Activated CD4-positive, alpha-beta memory T cell treated with anti-CD3 and anti-CD28 coated beads for 36 hours (primary cell): ENCODE measurements at places on chromosomes 6 and 20.
A peak's percentile ranks its signal among the peaks of the same experiment; 100 is the strongest.

- no peak overlapping the region for H3K27ac ChIP-seq
- H3K27me3 ChIP-seq: no peaks in the 10 kb centered on the region
- no peak overlapping the region for H3K4me3 ChIP-seq
Observed at GRCh38 chr20:60713396-60713795, 538.7 kb upstream of the CDH4 start.

- H3K4me3 ChIP-seq: no peak overlapping the region
- no peak for DNase-seq
- peaks cover 3% of the 10 kb centered on the region for H3K4me1 ChIP-seq
- peaks cover 4% of the 10 kb centered on the region for H3K36me3 ChIP-seq
- no peaks in the 10 kb centered on the region for H3K27me3 ChIP-seq
Observed at GRCh38 chr6:15106958-15107643, 138.8 kb upstream of the JARID2 start.

- H3K27ac ChIP-seq: no peak overlapping the region
- no peak for DNase-seq
- H3K27me3 ChIP-seq: no peaks in the 10 kb centered on the region
- H3K4me1 ChIP-seq: no peaks in the 10 kb centered on the region
Observed at GRCh38 chr20:8948442-8949020, 120.4 kb upstream of the PLCB4 start.

- H3K27ac ChIP-seq: no peak overlapping the region
- H3K27me3 ChIP-seq: no peaks in the 10 kb centered on the region
- H3K4me1 ChIP-seq: peaks cover 8% of the 10 kb centered on the region
- no peak overlapping the region for H3K4me3 ChIP-seq
Observed at GRCh38 chr6:149628875-149629510, 19.5 kb downstream of the KATNA1 start.

DNA sequence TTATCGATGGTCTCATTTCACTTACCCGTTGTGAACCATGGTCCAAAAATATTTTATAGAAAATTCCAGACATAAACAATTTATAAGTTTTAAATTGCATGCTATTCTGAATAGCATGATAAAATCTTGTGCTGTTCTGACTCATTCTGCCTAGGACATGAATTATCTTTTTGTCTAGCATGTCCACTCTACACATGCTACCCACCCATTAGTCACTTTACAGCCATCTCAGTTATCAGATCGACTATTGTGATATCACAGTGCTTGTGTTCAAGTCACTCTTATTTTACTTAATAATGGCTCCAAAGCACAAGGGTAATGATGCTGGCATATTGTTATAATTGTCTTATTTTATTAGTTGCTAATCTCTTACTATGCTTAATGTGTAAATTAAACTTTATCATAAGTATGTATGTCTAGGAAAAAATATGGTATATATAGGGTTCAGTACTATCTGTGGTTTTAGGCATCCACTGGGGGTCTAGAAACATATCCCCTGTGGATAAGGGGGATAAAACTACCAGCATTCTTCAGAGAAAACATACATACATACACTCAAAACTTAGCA is 252.0 kb upstream of the HTR1E start:
- H3K27me3 ChIP-seq: no peaks in the 10 kb centered on the region
- H3K36me3 ChIP-seq: no peaks in the 10 kb centered on the region
- no peak overlapping the region for H3K4me3 ChIP-seq
- H3K4me1 ChIP-seq: no peaks in the 10 kb centered on the region

- H3K36me3 ChIP-seq: no peaks in the 10 kb centered on the region
- H3K27ac ChIP-seq: no peak overlapping the region
- H3K27me3 ChIP-seq: peaks cover 16% of the 10 kb centered on the region
- H3K4me3 ChIP-seq: no peak overlapping the region
- H3K4me1 ChIP-seq: no peaks in the 10 kb centered on the region
Observed at GRCh38 chr20:44336086-44336485, 757 bp upstream of the R3HDML start.

DNA sequence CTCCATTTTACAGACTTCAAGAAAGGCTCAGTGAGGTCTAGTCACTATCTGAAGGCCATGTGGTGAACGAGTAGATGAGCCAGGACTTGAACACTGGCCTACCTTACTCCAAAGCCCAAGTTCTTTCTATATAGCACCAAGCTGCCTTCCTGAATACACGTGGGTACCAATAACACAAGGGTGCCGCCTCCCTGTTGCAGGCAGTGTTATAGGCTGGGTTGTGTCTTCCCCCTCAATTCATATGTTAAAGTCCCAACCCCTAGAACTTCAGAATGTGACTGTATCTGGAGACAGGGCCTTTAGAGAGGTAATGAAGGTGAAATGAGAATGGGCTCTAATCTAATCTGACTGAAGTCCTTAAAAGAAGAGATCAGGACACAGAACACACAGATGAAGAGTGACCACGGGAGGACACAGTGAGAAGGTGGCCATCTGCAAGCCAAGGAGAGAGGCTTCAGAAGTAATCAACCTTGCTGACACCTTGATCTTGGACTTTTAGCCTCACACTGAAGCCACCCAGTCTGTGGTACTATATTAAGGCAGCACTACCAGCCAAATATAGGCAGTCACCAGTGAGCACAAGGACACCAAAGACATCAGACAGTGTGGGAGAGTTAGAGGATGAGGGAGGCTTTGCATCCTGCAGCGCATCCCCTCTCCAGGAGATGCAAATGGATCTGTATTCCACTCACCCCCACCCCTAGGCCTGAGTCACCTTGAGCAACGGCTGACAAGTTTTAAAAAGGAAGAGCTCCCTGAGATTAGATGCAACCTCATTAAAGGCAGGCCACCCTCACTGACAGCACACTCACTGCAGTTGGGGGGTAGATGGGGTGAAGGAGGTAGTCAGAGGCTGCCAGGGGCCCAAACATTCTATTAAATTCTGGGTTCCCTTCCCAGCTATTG is 40.9 kb upstream of the LYRM2 start:
- H3K4me3 ChIP-seq: no peak overlapping the region
- no peaks in the 10 kb centered on the region for H3K27me3 ChIP-seq
- DNase-seq: no peak
- H3K4me1 ChIP-seq: no peaks in the 10 kb centered on the region
- no peak overlapping the region for H3K27ac ChIP-seq

DNA sequence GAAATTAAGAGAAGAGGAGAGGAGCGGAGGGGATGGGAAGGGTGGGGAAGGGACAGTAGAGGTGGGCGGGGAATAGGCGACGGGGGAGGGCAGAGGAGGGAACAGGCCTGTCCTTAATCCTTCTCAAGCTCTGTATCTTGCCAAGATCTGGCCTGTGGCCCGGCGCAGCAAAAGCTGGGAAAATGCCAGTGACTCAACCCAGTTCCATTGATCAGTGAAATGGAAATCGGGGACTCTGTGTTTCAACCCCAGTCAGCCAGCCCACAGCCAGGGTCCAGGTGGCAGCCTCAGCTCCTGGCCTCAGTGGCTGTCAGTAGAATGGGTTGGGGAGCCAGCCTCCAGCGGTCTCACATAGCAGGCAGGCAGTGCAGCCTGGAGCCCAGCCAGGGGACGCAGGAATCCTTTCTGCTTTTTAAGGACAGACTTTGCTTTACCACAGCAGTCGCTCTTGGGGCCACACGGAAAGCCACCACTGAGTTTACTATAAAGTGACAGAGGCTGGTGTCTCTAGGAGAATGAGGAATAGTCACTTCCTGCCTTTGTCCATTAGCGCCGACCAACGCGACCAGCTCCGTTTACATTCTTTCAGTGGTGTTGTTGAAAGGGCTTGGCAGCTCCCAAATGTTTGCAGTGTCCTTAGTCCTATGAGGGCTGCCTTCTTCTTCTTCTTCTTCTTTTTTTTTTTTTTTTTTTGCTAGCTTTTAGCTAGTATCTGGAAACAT is 128.0 kb downstream of the RIN2 start:
- no peak overlapping the region for H3K27ac ChIP-seq
- H3K27me3 ChIP-seq: peaks cover 15% of the 10 kb centered on the region
- no peaks in the 10 kb centered on the region for H3K4me1 ChIP-seq
- H3K36me3 ChIP-seq: no peaks in the 10 kb centered on the region
- no peak for DNase-seq

GRCh38 chr6:23526526-23526925 is 599.5 kb upstream of the NRSN1 start:
- H3K36me3 ChIP-seq: no peaks in the 10 kb centered on the region
- H3K27me3 ChIP-seq: no peaks in the 10 kb centered on the region
- H3K4me1 ChIP-seq: no peaks in the 10 kb centered on the region
- H3K4me3 ChIP-seq: no peak overlapping the region
- no peak for DNase-seq
- H3K27ac ChIP-seq: no peak overlapping the region

GRCh38 chr6:158810155-158811095 is 8.7 kb downstream of the EZR start:
- no peak overlapping the region for H3K4me3 ChIP-seq
- no peak for DNase-seq
- H3K4me1 ChIP-seq: peaks cover 98% of the 10 kb centered on the region
- H3K36me3 ChIP-seq: peaks cover 81% of the 10 kb centered on the region
- H3K27me3 ChIP-seq: no peaks in the 10 kb centered on the region

- no peak overlapping the region for H3K27ac ChIP-seq
- H3K4me1 ChIP-seq: peaks cover 36% of the 10 kb centered on the region
- H3K27me3 ChIP-seq: peaks cover 20% of the 10 kb centered on the region
- H3K36me3 ChIP-seq: no peaks in the 10 kb centered on the region
- H3K4me3 ChIP-seq: no peak overlapping the region
- DNase-seq: no peak
Observed at GRCh38 chr6:105884011-105884410, 202.1 kb upstream of the PRDM1 start.

- H3K36me3 ChIP-seq: no peaks in the 10 kb centered on the region
- H3K4me3 ChIP-seq: peak overlapping the region; percentile 88
- H3K27me3 ChIP-seq: no peaks in the 10 kb centered on the region
- peak; percentile 24 for DNase-seq
- peaks cover 44% of the 10 kb centered on the region for H3K4me1 ChIP-seq
Observed at GRCh38 chr6:163416557-163417253, 2.2 kb downstream of the QKI start.

DNA sequence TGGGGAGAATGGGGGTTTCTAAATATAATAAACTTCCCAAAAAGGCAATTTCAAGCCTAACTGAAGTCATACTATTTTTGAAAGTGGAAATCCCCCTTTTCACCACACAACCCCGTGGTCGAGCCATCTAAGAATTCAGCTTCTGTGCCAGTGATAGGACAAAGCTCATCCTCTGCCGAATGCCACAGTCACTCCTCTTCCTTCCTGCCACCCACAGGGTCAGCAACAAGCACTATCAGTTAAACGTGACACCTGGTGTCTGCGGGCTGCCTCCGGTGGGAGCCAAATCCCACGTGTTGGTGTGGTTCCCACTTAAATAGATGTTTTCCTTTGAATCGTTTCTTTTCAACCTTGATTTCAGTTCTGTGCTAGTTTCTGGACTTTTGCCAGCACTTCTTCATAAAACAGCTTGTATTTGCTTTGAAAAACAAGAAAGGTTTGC is 60.7 kb downstream of the TNFAIP3 start:
- peak overlapping the region; percentile 65 for H3K4me3 ChIP-seq
- peak; percentile 88 for DNase-seq
- H3K36me3 ChIP-seq: no peaks in the 10 kb centered on the region
- H3K27ac ChIP-seq: peak overlapping the region; percentile 90
- H3K27me3 ChIP-seq: no peaks in the 10 kb centered on the region

DNA sequence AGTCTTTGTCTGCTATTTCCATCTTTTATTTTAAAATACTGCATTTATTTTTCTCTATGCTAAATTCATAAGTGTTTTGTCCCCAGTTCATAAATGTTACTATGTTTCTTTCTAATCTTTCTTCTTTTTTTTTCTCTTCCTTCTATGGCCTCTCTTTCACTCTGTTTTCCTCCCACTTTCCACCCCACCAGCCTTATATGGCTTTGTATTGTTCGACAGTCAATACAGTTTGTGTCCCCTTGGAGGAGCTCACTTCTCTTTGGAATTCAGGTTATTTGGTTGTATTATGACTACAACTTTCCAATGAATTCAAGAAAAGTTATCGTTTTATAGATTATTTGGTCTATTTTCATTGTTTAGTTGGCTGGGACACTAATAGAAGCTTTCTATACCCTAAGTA is 393.5 kb downstream of the NKAIN2 start:
- H3K4me3 ChIP-seq: no peak overlapping the region
- no peak overlapping the region for H3K27ac ChIP-seq
- no peak for DNase-seq

DNA sequence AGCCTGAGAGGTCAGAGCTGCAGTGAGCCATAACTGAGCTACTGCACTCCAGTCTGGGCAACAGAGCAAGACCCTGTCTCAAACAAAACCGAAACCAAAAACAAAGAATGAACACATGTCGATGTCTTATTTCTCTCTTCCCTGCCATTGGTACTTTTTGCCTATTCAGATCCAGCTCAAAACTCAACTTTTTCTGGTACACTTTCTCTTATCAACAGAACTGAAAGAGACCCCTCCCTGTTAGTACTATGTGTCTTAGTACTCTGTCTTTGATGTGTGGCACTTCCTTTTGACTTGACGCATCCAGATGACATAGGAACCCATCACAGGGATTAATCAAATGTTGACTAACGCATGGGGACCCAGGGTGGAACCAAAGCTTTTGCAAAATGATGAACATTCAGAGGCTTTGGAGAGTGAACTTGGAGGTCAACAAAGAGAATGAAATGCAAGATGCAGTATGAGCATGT is 44.8 kb downstream of the AKAP12 start:
- no peaks in the 10 kb centered on the region for H3K36me3 ChIP-seq
- peak overlapping the region; percentile 33 for H3K4me3 ChIP-seq
- H3K27me3 ChIP-seq: peaks cover 15% of the 10 kb centered on the region
- peak; percentile 38 for DNase-seq

DNA sequence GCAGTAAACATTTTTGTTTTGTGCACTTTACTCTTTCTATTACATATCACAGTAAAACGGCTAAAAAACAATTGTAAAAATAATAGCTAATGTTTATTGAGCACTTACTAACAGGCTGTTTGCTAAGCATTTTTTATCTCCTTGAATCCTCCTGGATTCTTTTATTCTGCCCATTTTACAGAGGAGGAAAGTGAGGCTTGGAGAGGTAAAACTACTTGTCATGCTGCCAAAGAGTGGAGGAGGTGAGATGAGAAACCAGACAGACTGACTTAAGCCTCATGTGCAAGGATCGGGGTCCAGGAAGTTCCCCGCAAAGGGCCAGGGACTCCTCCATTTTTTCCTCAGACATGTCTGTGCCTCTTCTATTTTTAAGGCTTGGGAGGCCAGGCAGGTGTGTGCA is 63.6 kb downstream of the DLGAP4 start:
- H3K27me3 ChIP-seq: peaks cover 2% of the 10 kb centered on the region
- H3K27ac ChIP-seq: no peak overlapping the region
- H3K36me3 ChIP-seq: no peaks in the 10 kb centered on the region
- H3K4me1 ChIP-seq: no peaks in the 10 kb centered on the region

- H3K4me3 ChIP-seq: no peak overlapping the region
- H3K36me3 ChIP-seq: no peaks in the 10 kb centered on the region
- H3K27ac ChIP-seq: no peak overlapping the region
- no peak for DNase-seq
- H3K4me1 ChIP-seq: peaks cover 3% of the 10 kb centered on the region
Observed at GRCh38 chr20:56780266-56780665, 151.2 kb downstream of the TFAP2C start.
